ENCODE measurements at places on chromosomes 16 and 17.

GRCh38 chr17:32206861-32207260 is 58.8 kb upstream of the RHBDL3 start:
- no peak for DNase-seq

- DNase-seq: no peak
These were observed 1.7 kb upstream of the POLG2 start for GRCh38 chr17:64498308-64499203.

GRCh38 chr17:15349119-15349518 is 7.7 kb upstream of the TEKT3 start:
- no peak for DNase-seq

GRCh38 chr16:78057803-78058564 is 35.6 kb downstream of the CLEC3A start:
- no peak for DNase-seq

DNA sequence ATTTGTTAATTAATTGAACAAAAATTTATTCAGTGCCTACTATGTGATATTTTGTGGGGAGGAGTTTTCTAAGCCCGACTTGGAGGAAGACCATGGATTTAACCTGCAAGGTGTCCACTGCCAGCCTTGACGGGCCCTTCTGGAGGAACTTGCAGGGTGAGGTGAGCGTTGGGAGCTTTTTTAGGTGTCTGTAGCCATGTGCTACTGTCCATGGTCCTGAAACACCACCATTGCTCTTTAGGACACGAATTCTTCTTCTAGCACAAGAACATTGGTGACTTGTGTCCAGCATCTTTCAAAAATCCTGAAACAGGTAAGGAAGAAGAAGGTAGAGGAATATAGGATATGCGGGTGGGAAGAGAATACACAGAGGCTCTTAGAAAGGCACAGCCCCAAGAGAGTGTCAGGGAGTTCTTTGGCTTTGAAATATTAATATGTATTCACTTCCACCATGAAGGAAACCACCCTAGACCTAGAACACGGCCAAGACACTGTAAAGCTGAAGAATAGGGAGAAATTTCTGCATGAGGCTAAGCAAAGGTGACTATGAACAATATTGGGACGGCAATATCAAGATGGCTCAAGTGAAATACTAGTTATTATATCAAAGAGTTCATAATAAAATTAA is 27.9 kb upstream of the OR4D1 start:
- DNase-seq: no peak

DNA sequence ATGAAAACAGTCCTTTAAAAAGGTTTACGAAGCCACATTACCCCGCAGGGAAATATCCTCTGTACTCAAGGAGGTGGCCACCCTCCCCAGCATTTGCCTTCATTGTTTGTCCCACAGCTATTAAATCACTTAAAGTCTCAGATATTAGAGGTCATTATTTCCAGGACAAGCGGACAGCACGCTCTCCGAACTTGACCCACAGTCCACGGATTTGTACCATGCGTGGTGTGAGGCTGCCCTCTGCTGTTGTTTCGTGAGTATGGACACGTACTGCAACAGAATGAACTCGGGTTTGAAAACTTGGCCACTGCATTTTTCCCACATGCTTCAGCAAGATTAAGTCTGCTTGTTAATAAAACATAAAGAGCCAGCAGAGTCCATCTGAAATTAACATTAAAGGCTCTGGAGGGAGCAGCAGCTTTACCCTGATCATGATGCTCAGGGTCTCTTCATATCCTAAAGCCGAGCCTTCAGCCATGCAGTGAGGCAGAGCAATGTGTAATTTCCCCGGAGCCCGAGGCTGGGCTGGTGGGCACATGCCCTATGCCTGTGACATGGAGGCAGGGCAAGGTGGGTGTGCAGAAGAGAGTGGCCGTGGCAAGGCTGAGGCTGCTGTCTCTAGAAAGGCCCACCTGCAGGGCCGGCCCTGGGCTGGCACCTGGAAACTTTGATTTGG is 19.7 kb downstream of the MEAK7 start:
- no peak for DNase-seq

GRCh38 chr17:75831032-75831571 is 13.1 kb downstream of the UNC13D start:
- no peak for DNase-seq

GRCh38 chr16:7400117-7400890 is 67.7 kb downstream of the RBFOX1 start:
- no peak for DNase-seq

- no peak for DNase-seq
These were observed 47.6 kb downstream of the HSD17B2 start for GRCh38 chr16:82082543-82083244.

- DNase-seq: no peak
These were observed 84.3 kb downstream of the CDH11 start for GRCh38 chr16:65037556-65037955.

- DNase-seq: peak; percentile 25
These were observed 328.6 kb downstream of the MAP2K6 start for GRCh38 chr17:69743091-69743490.

- peak; percentile 81 for DNase-seq
These were observed at the start of gene MT1E for GRCh38 chr16:56625140-56625942. TSS of gene MT1E (plus strand) at chr16:56625781. CDS start at chr16:56625852, 71 bp downstream.

DNA sequence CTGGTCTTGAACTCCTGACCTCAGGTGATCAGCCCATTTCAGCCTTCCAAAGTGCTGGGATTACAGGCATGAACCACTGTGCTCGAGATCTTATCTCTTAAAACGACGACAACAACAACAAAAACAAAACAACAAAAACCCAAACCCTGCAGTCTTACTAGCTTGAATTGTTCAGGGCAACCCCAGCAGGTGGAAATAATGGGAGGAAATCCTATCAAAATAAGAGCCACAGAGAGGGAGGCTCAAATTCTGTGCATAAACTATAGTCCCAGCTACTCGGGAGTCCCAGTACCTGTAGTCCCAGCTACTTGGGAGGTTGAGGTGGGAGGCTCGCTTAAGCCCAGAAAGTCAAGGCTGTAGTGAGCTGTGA is 16.5 kb upstream of the ATP6V0A1 start:
- DNase-seq: no peak

DNA sequence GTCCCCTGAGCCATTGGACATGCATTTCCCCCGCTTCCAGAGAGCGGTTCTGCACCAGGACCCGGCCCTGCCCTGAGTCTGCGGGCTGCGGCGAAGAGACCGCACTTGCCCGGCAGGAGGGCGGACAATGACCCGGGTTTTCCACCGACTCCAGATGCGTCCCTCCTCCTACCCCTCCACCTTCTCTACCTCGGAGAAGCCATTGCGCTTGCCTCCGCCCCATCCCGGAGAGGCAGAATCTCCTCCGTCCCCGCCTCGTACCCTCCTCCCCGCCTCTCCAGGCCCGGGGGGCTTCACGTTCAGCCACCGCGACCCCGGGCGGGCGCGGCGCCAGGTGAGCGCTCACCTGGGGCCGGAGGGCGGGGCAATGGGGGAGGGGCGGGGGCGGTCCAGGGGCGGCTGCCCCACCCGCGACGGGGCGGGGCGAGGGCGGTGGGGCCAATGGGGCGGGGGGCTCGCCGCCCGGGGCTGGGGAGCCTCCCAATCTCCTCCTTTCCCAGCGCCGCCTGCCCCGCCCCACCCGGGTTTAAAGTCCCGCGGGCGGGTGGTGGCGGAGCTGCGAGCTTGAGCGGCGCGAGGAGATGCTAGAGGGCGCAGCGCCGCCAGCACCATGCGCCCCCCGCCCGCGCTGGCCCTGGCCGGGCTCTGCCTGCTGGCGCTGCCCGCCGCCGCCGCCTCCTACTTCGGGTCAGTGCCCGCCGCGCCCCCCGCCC is at the start of gene WNT9B:
Gene WNT9B, plus strand, starts transcription at position 555 of the 713 bp plus-strand sequence. Its CDS starts 56 bp downstream, at position 611.
- no peak for DNase-seq

GRCh38 chr16:8739989-8740704 is 57.3 kb downstream of the TMEM186 start:
- no peak for DNase-seq

DNA sequence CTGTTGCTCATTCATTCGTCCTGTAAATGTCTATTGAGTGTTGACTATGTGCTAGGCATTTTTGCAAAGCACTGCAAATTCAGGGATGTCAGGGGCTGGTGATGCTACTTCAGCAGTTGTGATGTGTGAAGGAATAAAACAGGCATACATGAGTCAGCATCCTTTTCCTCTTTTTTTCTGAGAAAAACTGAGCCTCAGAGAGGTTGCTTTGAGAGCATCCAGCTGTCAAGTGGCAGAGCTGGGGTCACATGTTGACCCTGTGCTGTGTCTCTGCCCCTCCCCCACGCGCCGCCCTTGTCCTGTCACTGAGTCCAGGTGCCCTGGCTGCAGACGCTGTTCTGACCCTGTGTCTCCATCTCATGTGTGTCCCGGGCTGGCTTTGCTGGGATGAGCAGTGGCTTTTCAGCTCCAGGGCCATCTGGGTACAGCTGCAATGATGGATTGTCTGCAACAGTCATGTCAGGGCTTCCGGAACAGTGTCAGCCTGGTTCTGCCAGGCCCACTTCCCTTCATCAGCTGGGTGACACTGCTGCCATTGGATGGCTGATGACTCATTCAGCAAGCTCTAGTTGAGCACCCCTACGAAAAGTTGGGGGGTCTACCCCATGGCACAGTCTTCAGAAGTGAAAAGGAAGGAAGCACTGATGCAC is 14.9 kb downstream of the SEC14L5 start:
- DNase-seq: no peak

GRCh38 chr17:33964344-33964979 is 290.6 kb upstream of the CCL2 start:
- no peak for DNase-seq

- no peak for DNase-seq
These were observed 32.7 kb downstream of the GNA13 start for GRCh38 chr17:65023791-65024190.

DNA sequence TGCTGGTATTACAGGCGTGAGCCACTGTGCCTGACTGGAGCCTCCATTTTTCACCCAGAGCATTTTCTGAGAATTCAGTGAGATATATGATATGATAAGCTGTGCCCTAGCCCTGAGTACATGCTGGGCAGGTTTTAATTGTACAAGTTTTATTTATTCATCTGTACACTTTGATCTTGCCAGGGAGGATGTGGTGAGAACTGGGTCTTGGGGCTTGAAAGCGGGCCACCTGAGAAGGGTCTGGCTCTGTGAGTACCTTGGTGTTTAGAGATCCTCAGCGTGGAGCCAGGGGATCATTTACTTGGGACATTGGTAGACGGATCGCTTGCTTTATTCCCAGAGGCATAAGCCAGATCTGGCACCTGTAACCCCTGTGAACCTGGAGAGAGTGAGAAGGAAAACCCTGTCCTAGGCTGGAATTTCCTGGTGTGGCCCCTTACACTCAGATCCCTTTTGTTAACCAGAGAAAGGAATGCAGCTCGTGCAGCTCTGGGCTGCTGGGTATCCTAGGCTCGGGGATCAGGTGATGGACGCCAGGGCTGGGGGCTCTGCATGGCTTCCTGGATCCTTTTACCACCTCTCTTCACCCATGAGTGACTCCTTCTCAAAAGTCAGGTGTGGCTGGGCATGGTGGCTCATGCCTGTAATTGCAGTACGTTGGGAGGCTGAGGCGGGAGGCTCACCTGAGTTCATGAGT is 91.9 kb downstream of the ABCC1 start:
- no peak for DNase-seq

GRCh38 chr17:8857919-8858318 is 9.6 kb downstream of the PIK3R6 start:
- DNase-seq: no peak

GRCh38 chr16:87035053-87035452 is 282.1 kb downstream of the C16orf95 start:
- no peak for DNase-seq

GRCh38 chr17:79799538-79800324 is 2.9 kb upstream of the CBX8 start:
- no peak for DNase-seq

DNA sequence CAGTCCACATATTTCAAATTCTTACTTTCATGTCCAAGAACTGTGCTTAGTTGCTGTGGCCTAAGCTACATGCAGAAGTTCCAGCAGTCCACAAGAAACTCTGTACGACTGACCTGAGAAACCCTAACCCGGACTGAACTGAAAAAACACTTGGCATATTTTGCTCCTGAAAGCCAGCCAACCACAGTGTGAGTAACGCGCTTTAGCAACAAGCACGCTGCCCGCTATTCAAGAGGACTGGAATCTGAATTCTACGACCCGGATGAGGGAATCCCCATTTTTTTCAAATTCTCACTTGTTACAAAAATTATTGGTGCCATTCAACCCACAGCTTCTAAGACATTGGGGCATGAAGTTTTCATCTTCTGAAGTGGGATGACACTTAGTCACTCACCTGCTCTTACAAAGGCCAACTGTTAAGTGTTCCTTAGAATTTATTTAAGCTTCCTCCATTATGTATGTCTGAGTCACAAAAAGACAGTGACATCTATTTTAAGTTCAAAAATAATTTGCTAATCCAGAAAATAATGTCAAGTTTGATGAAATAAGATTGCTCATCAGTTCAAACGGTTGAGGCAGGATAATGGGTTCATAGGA is 78.7 kb downstream of the CDYL2 start:
- DNase-seq: no peak

GRCh38 chr16:3356118-3356517 is 429 bp downstream of the OR2C1 start:
- DNase-seq: no peak

GRCh38 chr17:33013596-33014375 is 22.1 kb downstream of the SPACA3 start:
- DNase-seq: peak; percentile 14

DNA sequence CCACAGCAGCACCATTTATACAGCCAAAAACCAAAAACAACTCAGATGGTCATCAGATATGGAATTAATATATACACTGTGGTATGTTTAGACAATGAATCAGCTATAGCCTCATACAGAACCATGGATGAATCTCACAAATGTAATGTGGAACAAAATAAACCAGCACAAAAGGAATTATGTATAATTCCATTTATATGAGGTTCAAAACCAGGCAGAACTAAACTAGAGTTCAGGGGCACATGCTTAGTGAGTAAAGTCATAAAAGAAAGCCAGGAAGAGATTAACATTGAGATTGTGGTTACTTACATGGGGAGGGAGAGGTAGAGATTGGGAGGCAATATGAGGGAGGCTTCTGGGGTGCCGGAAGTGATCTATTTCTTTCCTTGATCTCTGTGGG is 231.1 kb downstream of the COPRS start:
- no peak for DNase-seq

DNA sequence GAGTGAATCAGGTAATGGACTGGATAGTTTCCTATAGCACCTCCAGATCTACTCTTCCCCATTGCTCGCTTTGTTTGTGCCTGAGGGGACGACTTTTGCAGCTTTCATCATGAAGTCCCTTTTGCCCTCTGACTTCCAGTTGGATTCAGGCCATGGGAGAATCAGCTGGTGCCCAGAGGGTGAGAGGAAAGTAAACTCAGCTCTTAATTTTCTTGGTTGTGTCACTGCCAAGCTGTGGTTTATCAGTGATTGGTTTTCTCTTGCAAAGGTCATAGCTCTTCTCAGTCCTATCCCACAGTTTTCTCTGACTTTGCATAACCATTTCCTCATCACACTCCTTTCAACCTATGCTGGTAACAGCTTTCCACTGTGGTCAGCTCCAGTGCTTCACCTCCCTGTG is 200.1 kb downstream of the KCNJ2 start:
- DNase-seq: no peak
